Neural progenitor cell (in vitro differentiated cells): ENCODE measurements at places on chromosomes 13 and 19. TPM values are rescaled to one million over a fixed set of nuclear protein-coding genes. Genes with fewer than 3 reads are reported as not detected.

The ZNF563 gene
- 2.6 and 3.7 TPM in 2 replicates for total RNA-seq

DNA sequence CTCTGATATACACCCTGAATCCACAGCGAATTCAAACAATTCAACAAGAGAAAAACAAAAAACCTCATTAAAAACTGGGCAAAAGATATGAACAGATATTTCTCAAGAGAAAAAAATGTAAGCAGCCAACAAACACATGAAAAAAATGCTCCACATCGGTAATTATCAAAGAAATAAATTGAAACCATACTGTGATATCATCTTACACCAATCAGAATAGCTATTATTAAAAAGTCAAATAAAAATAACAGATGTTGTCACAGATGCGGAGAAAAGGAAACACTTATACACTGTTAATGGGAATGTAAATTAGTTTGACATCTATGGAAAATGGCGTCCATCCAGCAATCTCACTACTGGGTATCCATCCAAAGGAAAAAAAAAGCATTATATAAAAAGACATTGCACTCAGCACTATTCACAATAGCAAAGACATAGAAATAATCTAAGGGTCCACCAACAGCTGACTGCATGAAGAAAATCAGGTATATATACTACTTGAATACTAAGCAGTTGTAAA lies 1495.0 kb upstream of the PCDH20 start:
- DNase-seq = no peak

DNA sequence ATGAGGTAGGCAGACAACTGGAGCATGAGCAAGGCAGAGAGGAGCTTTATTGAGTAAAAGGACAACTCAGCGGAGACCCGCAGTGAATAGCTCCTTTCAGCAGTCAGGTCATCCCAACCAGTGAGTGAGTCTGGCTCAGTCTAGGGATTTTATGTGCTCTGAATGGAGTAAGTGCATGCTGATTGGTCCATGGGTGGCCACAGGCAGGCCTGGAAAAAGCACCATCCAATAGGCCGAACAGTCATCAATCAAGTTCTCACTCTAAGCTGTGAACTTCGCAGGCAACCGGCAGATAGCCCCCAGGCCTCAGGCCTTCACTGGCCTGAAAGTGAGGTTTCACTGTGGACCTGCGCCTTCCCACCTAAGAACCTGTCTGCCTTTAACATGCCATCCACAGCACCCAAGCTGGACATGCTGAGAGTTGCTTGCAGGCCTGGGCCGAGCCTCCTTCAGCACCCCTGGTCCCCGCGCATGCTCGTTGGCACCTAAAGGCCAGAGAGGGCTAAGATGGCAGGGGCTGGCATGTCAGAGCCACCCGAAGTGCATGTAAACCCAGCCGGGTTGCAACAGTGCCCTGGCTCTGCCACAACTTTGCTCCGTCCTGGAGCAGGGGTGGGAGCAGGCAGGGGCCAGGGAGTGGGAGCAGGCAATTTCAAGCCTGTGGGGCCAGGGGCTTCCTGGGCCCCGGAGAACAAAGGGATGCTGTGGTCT lies 698.7 kb downstream of the SLITRK1 start:
- no peak for DNase-seq

DNA sequence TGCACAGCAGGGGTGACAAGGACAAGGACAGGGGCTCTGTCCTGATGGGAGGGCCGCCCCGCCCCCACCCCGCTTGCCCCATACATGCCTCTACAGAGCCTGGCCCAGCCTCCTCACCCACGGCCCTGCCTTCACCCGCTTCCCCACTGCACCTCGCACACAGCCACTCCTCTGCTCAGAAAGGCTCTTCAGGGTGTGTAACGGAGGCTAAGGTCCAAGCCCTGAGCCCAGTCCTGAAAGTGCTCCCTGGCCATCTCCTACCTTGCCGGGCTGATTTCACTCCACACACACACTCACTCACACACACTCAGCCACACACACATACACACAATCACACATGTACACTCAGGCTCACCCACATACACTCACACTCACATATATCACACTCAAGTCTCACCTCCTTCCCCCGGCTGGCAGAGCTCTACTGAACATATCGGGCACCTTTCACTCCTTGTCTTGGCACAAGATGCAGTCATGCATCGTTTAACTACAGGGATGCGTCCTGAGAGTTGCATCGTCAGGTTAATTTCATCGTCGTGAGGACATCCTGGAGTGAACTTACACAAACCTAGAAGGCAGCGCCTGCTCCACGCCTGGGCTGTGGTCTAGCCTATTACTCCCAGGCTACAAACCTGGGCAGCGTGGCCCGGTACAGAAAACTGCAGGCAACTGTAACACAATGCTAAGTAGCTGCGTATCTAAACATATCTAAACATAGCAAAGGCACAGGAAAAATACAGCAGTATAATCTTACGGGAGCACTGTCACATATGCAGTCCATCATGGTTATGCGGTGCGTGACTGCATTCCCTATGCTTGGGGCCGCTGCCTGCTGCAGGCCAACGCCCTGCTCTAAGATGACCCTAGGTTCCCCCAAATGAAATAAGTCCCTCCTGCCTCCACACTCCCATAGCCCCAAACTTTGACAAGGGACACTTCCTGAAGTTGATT lies 13.1 kb downstream of the EPS15L1 start:
- no peak for DNase-seq

GRCh38 chr13:30898678-30899241 lies 7.3 kb upstream of the MEDAG start:
- no peak for DNase-seq
